Common myeloid progenitor, CD34-positive (primary cell): ENCODE measurements at places on chromosomes 16 and 17.
A peak's percentile ranks its signal among the peaks of the same experiment; 100 is the strongest.

GRCh38 chr16:84907575-84907974 lies 87.8 kb downstream of the CRISPLD2 start:
- DNase-seq, result peak; percentile 27

DNA sequence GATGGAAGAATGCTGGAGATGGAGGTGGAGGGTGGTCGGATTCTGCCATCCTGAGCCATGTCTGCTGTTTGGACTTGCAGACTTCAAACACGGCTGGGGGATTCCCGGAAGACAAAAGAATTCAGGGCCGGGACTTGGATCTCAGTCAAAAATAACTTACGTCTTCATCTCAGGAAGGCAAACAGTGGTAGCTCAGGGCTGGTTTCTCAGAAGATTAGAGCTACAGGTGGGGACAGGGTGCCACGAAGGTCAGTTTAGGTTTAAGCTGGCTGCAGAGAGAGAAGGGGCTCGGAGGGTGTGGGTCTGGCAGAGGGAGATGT lies 4.3 kb upstream of the RHBDL3 start:
- no peak for DNase-seq

- no peak for DNase-seq
These were observed 48.3 kb upstream of the AXIN2 start for GRCh38 chr17:65609749-65610148.

DNA sequence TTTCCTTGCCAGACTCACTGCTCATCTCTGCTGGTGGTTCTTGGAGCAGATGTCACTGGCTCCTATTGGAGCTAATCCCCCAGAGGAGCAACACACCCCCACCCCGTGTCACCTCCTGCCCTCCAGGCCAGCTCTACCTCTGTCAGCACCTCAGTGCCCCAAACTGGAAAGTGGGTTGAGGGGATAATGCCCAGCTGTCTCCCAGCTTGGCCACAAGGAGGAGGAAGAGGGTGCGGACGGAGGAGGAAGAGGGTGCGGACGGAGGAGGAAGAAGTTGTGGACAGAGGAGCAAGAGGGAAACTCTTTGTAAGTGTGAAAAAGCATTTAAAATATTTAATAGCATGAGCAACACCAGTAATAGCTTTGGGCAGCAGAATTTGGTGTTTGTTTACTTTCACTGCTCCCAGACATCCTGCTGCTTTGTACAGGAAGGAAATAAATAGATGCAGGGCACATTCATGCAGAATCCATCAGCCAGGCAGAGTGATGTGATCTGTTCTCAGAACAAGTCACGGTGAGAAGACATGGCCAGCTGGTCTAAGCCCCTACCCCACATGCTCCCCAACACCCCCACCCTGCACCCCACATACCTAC lies 82.5 kb downstream of the C17orf67 start:
- no peak for DNase-seq

GRCh38 chr16:89545044-89545830 lies 15.2 kb upstream of the RPL13 start:
- DNase-seq, result no peak

DNA sequence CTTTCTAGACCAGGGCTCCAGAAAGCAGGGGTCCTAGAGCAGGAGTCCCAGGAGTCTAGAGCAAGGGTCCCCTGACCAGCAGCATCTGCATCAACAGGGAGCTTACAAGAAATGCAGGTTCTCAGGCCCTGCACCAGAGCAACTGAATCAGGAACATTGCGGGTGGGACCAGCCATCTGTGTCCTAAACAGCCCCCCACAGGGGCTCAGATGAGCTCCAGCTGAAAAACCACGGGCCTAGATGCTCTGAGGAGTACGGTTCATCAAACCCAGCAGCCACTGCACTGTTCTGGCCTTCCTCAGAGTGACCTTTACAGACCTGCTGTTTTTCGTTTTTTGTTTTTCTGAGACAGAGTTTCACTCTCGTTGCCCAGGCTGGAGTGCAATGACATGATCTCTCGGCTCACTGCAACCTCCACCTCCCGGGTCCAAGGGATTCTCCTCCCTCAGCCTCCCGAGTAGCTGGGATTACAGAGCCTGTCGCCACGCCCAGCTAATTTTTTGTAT lies 438.2 kb downstream of the SOX9 start:
- DNase-seq, result no peak

- no peak for DNase-seq
These were observed 138.7 kb downstream of the GAS7 start for GRCh38 chr17:10059684-10060211.

GRCh38 chr17:50175035-50175807 lies 9.4 kb downstream of the SGCA start:
- DNase-seq, result no peak

DNA sequence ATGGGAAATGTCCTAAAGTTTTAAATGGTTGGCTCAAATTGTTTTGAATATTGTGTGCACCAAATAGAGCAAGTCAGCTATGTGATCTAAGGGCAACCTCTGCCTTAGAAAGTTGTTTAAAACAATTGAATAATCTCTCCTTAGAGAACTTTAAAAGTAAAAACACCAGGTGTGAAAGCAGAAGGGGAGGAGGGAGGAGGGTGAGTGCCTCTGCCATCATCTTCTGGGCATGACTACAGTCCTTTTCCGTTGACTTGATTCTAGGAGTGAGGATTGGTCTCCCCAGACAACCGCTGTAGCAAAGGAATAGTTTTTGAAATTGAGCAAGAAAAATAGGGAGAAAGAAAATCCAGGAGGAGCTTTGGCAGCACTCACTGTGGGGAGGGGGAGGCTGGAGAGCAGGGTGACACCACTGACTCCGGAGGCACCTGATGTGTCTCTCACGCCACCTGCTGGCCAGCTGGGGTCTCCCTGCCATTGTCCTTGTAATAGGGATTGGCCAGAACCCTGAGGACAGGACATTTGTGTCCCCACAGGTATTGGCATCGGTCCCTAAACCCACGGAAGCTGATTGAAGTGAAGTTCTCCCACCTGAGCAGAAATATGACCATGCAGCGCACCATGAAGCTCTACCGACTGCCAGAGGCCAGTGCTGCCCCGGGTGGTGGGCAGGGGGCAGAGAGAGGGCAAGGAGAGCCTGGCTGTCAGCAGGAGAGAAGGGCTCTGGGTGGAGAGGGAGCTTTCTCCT lies 33.3 kb downstream of the PLCD3 start:
- DNase-seq, result peak; percentile 76

DNA sequence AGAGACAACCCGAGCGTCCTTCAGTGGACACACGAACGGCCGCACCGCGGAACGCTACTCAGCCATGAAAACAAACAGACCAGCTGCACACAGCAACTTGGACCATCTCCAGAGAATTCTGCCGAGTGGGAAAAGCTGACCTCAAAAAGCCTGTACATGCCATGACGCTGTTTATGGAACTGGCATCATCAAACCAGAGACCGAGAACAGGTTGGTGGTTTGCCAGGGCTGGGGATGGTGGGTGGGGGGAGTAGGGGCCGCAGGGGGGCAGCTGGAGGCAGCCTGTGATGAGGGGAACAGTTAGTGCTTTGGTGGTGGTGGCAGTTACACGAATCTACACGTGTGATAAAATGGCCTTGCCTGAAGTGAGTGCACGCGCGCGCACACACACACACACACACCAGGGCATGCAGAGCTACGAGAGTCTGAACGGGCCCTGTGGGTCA lies 169.8 kb downstream of the LAT start:
- DNase-seq, result peak; percentile 34
